ENCODE measurements at places on chromosomes 12 and 14.

GRCh38 chr14:87169362-87169761 lies 823.6 kb downstream of the GALC start:
- H3K4me3 ChIP-seq, result no peak overlapping the region
- no peaks in the 10 kb centered on the region for H3K27me3 ChIP-seq
- no peak for DNase-seq
- H3K4me1 ChIP-seq, result peaks cover 5% of the 10 kb centered on the region
- H3K36me3 ChIP-seq, result no peaks in the 10 kb centered on the region

- H3K4me1 ChIP-seq, result peaks cover 73% of the 10 kb centered on the region
- no peak for DNase-seq
- no peaks in the 10 kb centered on the region for H3K27me3 ChIP-seq
Observed at GRCh38 chr12:54329759-54330158, 4.8 kb downstream of the COPZ1 start.

DNA sequence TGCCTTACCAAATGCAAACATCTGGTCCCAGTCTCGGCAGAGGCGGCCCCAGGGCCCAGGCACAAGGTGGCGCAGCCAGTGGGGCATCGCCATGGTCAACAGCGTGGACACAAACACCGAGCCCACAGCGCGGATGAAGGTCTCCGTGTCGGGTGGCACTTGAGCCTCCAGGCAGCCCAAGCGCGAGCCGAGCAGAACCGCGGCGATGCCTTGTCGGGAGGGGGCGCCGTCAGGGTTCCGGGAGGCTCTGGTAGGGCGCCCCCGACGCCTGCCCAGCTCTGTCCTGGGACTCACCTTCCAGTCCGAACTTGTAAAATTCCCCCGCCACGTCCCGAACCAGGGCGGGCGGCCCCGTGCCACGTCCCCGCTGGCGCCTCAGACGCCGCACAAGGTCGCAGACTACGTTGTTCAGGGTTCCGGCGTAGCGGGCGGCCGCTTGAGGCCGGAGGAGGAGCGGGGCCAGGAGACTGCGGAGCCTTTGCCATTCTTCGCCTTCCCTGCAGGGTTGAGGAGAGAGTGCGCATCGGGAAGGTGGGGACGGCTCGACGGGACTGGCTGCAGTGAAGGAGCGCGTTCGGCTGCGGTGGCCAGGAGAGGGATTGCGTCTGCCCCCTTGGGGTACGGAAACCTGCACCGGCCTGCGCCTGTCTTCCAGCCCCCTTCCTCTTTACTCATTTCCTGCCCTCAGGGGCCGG lies 1.7 kb downstream of the CYP27B1 start:
- peak; percentile 42 for DNase-seq
- peaks cover 32% of the 10 kb centered on the region for H3K4me1 ChIP-seq
- H3K4me3 ChIP-seq, result peak overlapping the region; percentile 19
- H3K27me3 ChIP-seq, result no peaks in the 10 kb centered on the region
- H3K27ac ChIP-seq, result peak overlapping the region; percentile 44

- H3K27me3 ChIP-seq, result no peaks in the 10 kb centered on the region
- DNase-seq, result no peak
- H3K36me3 ChIP-seq, result no peaks in the 10 kb centered on the region
- no peak overlapping the region for H3K27ac ChIP-seq
Observed at GRCh38 chr14:58797010-58797429, 159.3 kb downstream of the DACT1 start.

- H3K27me3 ChIP-seq, result no peaks in the 10 kb centered on the region
- H3K36me3 ChIP-seq, result no peaks in the 10 kb centered on the region
- H3K4me3 ChIP-seq, result no peak overlapping the region
- no peak overlapping the region for H3K27ac ChIP-seq
- H3K4me1 ChIP-seq, result no peaks in the 10 kb centered on the region
Observed at GRCh38 chr12:92175961-92176360, 30.3 kb upstream of the BTG1 start.

GRCh38 chr12:131872154-131873051 lies 22.0 kb upstream of the ULK1 start:
- H3K4me1 ChIP-seq, result no peaks in the 10 kb centered on the region
- H3K27me3 ChIP-seq, result no peaks in the 10 kb centered on the region
- no peak overlapping the region for H3K27ac ChIP-seq
- DNase-seq, result no peak

DNA sequence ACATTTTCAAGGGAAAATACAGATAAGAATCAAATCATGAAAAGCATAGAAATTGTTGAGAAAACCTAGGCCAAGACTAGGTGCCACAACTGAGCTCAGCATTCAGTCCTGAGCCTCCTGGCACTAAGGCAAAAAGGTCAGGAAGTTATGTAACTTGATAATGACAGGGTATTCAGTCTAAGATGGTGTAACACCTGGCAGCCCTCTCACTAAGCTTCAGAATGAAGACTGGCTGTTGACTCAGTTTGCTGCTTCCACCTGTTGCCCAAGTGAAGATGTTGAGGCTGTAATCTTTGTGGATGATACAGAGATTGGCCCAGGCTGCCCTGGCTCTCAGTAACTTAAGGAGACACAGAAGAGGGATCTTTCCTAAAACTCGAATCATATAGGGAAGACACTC lies 19.6 kb downstream of the PROX2 start:
- H3K27me3 ChIP-seq, result no peaks in the 10 kb centered on the region
- no peak overlapping the region for H3K4me3 ChIP-seq
- H3K36me3 ChIP-seq, result no peaks in the 10 kb centered on the region

GRCh38 chr12:95083471-95083870 lies 10.1 kb upstream of the NR2C1 start:
- DNase-seq, result no peak
- H3K27me3 ChIP-seq, result no peaks in the 10 kb centered on the region
- H3K27ac ChIP-seq, result no peak overlapping the region

- no peaks in the 10 kb centered on the region for H3K36me3 ChIP-seq
- no peak for DNase-seq
- H3K4me3 ChIP-seq, result no peak overlapping the region
- H3K4me1 ChIP-seq, result peaks cover 23% of the 10 kb centered on the region
- no peak overlapping the region for H3K27ac ChIP-seq
Observed at GRCh38 chr14:76777721-76778120, 16.5 kb downstream of the VASH1 start.

DNA sequence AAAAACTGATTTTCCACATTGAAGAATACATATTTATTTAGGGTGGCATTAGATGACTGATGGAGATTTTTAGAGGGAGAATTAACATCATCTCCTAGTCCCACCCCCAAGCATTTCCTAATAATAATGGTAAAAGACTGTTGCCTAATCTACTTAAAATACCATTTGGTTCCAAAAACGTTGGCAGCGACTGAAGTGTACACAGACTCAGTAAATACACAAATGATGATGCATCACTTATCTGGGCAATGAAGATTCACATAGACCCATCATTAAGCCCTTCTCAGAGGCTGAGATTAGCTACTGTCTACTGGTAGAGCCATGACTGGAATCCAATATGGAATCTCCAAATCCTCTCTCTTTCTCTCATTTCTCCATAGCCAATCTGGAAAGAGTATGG lies 18.2 kb downstream of the RTN1 start:
- no peaks in the 10 kb centered on the region for H3K36me3 ChIP-seq
- no peaks in the 10 kb centered on the region for H3K4me1 ChIP-seq
- no peaks in the 10 kb centered on the region for H3K27me3 ChIP-seq
- no peak overlapping the region for H3K27ac ChIP-seq

DNA sequence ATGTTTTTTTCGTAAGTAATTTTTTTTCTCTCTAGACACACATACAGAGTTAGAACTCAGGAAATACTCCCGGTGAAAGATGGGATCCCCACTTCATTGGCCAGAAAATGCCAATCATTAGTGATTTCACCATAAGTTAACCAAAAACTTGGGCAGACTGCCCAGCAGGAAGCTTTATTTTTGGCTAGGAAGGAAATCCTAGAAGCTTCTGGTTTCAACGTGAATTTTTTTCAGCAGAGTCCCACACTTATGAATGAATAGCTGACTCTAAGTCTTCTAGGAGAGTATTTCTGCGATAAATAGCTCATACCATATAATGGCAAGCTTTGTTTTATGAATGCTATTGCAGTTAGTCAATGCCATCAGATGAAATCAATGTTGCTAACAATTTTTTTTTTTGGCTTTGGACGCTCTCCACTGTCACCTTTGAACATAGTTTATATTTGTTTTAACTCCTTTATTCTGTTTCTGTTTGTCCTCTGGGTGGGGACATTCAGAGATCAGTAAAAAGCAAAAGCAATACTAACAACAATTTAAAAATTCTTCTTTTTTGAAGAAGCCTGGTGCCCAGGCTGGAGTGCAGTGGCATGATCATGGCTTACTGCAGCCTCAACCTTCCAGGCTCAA lies 9.5 kb downstream of the PPP1CC start:
- H3K36me3 ChIP-seq, result no peaks in the 10 kb centered on the region
- no peak overlapping the region for H3K27ac ChIP-seq
- H3K4me1 ChIP-seq, result peaks cover 44% of the 10 kb centered on the region
- H3K27me3 ChIP-seq, result no peaks in the 10 kb centered on the region
- no peak overlapping the region for H3K4me3 ChIP-seq
- DNase-seq, result no peak

GRCh38 chr14:72625689-72626088 lies 268.2 kb downstream of the DPF3 start:
- H3K4me1 ChIP-seq, result no peaks in the 10 kb centered on the region
- DNase-seq, result no peak
- no peak overlapping the region for H3K27ac ChIP-seq
- H3K4me3 ChIP-seq, result no peak overlapping the region

- no peaks in the 10 kb centered on the region for H3K27me3 ChIP-seq
- H3K36me3 ChIP-seq, result no peaks in the 10 kb centered on the region
- no peak for DNase-seq
Observed at GRCh38 chr12:88435334-88436076, 144.8 kb downstream of the KITLG start.

DNA sequence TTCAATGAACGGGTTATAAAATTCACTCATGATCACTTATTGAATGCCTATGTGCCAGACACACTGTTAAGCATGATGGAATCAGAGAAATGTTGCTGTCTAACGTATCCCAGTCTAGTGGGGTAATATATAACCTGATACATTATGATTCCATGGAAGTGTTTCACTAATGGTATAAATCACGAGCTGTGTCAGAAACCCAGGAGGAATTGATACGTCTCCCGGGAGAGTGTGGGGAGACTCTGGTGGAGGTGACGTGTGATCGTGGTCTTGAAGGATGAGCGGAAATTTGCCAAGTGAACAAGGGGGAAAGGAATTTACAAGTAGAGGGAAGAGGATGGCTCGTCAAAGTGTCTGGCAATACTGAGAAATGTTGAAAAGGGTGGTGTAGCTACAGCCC lies 26.5 kb downstream of the MANSC1 start:
- no peaks in the 10 kb centered on the region for H3K27me3 ChIP-seq
- H3K27ac ChIP-seq, result no peak overlapping the region
- peaks cover 28% of the 10 kb centered on the region for H3K4me1 ChIP-seq
- DNase-seq, result no peak
- no peaks in the 10 kb centered on the region for H3K36me3 ChIP-seq
- no peak overlapping the region for H3K4me3 ChIP-seq

GRCh38 chr12:32171211-32171610 lies 64.6 kb downstream of the BICD1 start:
- DNase-seq, result no peak
- no peaks in the 10 kb centered on the region for H3K27me3 ChIP-seq
- no peaks in the 10 kb centered on the region for H3K4me1 ChIP-seq

DNA sequence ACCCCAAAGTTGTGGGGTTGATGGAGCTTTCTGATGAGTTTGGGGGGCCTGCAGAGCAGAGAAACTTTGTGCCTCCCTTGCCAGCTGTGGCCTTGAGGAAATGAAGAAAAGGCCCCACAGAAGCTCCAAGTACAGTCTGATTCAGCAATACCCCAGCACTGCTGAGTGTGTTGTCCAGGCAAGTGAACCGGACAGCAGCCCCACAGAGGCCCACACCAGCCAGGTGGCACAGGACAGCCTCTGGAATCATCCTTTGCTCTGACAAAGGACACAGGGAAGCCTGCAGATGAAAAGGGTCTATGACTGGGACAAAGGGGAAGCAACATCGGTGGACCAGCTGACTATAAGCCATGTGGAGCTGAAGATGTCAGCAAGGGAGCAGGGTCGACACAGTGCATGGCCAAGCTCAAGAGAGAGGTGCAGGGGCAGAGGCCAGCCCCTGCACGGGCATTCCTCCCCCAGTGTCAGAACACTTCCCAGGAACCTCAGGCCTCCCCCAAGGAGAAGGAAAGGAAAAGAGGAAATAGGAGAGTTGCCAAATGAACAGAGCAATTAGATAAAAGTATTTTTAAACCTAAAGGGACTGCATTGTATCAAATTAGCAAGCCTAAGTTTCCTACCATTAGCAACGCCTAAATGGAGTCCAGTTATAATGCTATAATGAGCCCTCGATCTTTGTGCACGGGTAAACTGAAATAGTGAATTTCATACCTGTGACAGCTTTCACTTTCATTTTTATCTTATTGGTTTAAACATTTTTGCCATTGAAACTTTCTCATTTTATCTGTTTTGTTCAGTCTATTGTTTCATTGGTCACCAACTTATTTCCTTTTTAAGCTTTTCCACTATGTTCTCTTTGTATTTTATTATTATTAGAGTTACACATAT lies 46.3 kb upstream of the PTGDR start:
- no peak for DNase-seq
- no peaks in the 10 kb centered on the region for H3K36me3 ChIP-seq
- no peaks in the 10 kb centered on the region for H3K27me3 ChIP-seq
- H3K4me1 ChIP-seq, result no peaks in the 10 kb centered on the region
- no peak overlapping the region for H3K27ac ChIP-seq
- no peak overlapping the region for H3K4me3 ChIP-seq

DNA sequence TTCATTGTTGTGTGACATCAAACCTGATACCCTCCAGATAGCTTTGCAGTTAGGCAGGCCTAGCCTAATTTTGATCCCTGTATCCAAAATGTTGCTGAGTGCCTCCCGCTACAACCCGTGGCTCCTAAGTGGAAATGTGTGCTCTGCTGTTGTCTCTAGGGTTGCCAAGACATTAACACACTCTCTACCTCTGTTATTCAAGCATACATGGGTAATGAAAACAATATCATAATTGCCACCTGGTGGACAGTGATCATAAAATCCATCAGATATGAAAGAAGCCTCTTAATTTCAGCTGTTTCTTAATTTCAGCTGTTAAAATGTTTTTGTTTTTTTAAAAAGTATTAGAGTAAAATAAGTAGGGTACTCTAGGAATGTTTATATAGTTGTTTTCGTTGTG lies 93.5 kb downstream of the PLEKHA5 start:
- no peaks in the 10 kb centered on the region for H3K27me3 ChIP-seq
- no peaks in the 10 kb centered on the region for H3K36me3 ChIP-seq
- H3K4me3 ChIP-seq, result no peak overlapping the region
